ENCODE measurements at places on chromosomes 7 and 10.

DNA sequence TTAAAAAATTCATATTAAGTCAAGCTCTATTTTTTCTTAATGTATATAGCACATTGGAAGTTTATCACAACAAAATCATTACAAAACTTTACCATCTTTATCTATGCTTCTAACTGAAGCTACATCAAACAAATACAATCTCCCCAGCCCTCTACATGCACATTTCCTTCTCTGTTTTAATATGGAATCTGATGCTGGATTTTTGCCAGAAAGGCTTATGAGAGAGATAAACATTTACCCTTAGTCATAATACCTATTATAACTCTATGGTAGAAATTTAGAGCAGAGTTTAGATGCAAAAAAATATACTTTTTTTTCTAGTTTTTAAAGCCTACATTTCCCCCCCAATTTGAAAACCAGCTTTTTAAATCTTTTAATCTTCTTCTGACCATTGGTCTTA is 1198.6 kb downstream of the GATA3 start:
- peak; percentile 65 for DNase-seq

GRCh38 chr7:17706275-17706674 is 234.0 kb downstream of the SNX13 start:
- no peak for DNase-seq

GRCh38 chr10:106278383-106278782 is 886.1 kb downstream of the SORCS1 start:
- peak; percentile 21 for DNase-seq

GRCh38 chr10:98338896-98339295 is 70.9 kb upstream of the LOXL4 start:
- peak; percentile 55 for DNase-seq

GRCh38 chr10:132078746-132079345 is 13.1 kb downstream of the JAKMIP3 start:
- no peak for DNase-seq

DNA sequence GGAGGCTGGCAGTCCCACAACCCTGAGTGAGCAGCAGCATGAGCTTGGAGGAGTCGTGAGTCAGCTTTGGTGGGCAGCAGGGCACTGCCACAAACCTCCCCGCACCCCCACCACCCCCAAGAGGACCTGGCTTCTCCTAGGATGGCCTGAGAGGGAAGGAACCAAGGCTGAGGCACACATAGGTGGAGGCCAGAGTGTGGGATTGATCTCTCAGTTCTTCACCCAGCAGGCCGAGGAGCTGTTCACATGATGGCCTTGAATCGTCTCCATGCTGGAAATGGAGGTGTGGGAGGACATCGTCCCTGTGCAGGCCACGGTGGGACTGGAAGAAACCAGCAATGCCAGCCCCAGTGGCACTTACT is 17.4 kb upstream of the GDF10 start:
- DNase-seq = no peak

DNA sequence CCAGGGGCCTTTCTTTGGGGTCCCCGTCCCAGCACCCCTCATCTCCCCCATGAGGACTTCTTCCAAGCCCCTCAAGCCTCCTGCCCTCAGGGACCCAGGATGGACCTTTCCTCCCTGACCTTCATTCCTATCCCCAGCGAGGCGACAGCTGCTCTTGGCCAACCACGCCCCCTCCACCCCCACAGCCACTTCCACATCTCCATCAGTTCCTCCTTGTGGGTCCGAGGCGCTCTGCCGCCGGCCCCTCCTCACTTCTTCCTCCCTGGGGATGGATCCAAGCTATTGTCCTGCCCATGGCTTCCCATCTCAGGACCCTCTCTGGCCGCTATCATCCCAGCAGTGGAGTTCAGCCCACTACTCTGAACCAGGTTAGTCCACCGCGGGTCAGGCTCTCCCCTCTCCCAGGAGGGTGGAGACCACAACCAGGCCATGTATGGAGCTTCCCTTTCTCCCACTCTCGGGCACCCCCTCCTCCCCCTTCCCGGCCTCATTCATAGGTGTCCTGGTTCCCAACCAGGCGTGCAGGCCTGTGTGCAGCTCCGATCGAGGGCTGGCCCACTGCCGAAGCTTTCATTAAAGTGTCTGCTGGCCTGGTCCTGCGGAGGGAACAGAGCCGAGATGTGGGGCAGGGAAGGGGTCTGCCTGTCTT is 1.7 kb upstream of the SH2B2 start:
- no peak for DNase-seq

GRCh38 chr7:35971133-35971891 is 170.5 kb downstream of the SEPTIN7 start:
- no peak for DNase-seq

DNA sequence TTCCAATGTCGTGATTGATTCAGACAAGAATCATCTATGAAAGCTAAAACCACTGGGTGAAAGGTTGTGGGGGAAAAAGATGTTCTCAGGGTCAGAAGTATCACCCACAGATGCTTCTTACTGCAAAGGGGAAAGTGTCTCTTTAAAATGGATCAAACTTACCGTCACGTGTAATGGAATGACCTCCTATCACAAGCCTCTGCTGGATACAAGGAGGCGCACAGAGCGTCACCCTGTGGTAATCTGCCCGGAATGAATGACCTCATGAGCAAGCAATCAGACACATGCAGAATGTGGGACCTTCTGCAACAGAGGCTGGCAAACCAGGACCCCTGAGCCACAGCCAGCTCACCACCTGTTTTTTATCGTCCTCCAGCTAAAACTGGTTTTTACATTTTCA is 33.0 kb downstream of the WIPF3 start:
- DNase-seq = peak; percentile 50

DNA sequence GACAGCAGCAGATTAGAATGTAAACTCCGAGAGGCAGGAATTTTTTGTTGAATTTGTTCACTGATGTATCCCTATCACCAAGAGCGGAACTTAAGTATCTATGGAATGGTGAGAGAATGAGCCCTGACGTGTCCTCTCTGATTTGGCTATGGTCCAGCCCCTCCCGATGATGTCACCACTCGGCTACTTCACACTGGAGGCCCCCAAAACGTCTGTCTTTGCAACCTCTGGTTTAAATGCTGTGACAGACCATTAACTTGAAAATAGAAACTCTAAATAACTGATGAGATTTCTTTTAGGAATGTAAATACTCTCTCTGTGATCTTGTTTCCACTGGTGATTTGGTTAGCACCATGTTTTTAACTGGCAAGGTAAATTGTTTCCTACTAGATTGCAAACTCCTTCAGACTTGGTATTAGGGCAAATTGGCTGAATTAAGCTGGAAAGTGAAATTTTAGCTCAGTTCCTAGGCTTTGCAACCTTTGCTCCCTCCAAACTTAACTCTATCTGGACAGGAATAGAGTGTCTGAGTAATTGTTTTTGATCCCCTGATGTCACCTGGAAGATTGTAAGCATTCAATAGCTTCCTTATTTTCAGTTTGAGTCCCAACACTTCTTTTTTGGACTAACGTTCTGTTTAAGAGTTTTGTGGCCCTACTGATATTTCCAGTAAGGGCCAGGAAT is 19.1 kb downstream of the SLC16A12 start:
- DNase-seq = peak; percentile 88

- peak; percentile 30 for DNase-seq
Observed at GRCh38 chr7:91080351-91080750, 183.9 kb upstream of the FZD1 start.

Measured in fibroblast of upper back skin (primary cell).